B cell (primary cell): ENCODE measurements at places on chromosomes 13 and 19.

DNA sequence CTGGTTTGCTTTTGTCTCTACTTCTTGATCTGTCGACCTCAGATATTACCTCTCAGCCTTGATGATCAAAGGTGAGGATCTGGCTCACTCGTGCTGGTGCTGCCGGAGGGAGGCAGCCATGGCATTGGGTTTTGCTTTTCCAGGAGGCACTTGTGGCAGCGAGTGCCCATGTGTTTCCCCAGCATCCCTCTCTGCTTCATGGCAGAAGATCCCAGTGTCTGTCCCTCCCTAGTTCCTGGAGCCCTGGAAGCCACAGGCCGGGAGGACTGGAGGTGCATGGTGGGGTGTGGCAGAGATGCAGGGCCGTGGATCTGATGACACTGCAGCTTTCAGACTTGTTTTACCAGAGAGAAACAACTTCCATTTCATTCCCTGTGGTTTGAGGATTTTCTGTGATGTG lies 47.5 kb downstream of the ANKRD10 start:
- DNase-seq: no peak

GRCh38 chr13:99435998-99436397 lies 65.3 kb upstream of the TM9SF2 start:
- DNase-seq: no peak

DNA sequence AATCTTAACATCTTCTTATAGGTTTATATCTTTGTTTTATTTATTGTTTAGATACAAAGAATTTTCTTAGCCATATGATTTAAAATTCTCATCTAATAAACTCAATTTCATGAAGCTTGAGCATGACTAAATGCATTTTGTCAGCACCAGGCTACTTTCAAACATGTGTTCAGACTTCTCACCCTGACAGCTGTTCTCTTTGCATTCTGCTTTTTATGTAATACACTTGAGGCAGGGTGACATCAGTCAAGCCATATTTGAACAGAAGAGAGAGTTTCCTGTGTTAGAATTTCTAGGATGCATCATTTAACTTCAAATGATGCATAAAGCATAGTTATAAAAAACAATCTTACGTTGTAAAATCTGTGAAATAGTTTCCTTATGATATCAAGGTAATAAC lies 1295.1 kb upstream of the PCDH20 start:
- DNase-seq: no peak

GRCh38 chr13:98443800-98444325 lies 133.0 kb downstream of the STK24 start:
- DNase-seq: no peak

DNA sequence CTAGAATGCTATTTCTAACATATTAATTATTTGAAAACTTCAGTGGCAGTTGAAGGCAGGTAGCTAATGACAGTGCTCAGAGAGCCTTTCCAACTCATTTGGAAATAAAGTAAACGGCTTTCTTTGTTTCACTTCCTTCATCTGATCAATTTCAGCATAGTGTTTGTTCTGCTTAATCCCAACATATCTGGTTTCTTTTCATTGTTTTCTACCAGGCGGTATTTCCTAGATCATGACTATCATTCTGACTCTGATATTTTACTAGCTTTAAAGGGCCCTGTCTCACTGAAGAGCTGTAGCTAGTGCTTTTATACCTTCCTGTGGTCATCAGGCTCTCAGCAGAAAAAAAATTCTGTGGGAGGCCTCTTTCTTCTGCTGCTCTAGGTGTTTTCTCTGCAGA lies 178.6 kb downstream of the RBM26 start:
- DNase-seq: no peak

DNA sequence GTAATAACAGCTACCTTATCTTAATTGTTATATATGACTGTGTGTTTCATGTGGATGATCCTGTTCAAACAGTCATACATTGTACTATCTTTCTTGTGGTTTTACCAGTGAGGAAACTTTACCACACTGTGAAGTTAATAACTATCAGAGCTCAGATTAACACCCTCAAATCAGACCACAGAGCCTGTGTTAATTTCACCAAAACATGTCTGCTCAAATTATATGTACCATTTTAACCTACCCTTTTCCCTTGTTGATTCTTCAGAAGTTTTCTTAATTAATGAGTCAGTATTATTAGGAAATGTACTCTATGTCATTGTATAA lies 1.8 kb upstream of the ZNF331 start:
- DNase-seq: no peak

GRCh38 chr13:30410705-30411125 lies 11.6 kb upstream of the UBE2L5 start:
- no peak for DNase-seq

- no peak for DNase-seq
Observed at GRCh38 chr13:33184112-33184490, 101.5 kb downstream of the STARD13 start.

GRCh38 chr13:35832551-35832950 lies 298.6 kb downstream of the DCLK1 start:
- no peak for DNase-seq

DNA sequence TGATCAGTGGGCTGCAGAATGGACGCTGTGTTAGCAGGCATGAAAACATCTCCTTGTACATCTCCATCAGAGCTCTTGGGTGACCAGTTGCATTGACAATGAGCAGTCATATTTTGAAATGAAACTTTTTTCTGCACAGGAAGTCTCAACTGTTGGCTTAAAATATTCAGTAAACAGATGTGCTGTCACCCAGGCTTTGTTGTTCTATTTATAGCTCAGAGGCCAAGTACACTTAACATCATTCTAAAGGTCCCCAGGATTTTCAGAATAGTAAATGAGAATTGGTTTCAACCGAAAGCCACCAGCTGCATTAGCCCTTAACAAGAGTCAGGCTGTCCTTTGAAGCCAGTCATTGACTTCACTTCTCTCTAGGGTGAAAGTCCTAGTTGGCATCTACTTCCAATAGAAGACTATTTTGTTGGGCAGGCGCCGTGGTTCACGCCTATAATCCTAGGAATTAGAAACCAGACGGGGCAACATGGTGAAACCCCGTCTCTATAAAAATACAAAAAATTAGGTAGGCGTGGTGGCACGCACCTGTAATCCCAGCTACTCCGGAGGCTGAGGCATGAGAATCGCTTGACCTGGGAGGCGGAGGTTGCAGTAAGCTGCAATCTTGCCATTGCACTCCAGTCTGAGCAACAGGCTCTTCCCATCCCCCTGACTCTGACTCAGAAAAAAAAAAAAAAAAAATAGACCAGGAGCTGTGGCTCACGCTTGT lies 7.9 kb upstream of the PDE4A start:
- peak; percentile 73 for DNase-seq

DNA sequence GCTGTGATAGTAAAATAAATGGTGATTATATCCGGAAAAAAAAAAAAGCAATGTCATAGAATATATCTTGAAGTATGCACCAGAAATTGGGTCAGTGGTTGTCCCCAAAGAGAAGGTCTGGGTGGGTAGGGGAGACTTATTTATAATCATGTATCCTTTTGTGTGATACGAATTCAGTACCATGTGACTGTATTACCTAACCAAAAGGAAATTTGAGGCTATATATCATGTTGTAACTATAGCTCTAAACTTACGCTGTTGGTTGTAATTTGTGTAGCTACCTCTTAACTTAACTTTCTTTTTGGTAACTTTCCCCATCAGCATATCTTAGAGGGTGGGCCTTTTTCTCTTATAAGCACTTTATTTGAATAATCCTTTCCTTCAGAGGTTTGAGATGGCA lies 25.2 kb upstream of the KCTD4 start:
- DNase-seq: no peak

DNA sequence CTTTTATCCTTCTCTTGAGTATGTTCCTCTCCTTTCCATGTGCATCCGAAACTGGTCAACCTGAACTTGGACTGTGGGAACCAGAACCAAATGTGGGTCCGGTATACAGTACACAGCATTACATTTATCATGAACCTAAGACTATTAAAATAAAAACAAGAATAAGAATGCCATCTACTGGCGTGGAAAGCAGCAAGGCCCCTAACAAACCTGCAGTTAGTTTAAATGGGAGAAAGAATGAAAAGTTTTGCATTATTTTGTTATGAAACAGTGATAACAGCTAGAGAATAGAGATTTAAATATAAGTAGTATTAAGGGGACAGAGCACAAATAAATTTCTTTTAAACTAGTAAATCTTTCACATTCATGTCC lies 159.5 kb downstream of the RBM26 start:
- peak; percentile 44 for DNase-seq

DNA sequence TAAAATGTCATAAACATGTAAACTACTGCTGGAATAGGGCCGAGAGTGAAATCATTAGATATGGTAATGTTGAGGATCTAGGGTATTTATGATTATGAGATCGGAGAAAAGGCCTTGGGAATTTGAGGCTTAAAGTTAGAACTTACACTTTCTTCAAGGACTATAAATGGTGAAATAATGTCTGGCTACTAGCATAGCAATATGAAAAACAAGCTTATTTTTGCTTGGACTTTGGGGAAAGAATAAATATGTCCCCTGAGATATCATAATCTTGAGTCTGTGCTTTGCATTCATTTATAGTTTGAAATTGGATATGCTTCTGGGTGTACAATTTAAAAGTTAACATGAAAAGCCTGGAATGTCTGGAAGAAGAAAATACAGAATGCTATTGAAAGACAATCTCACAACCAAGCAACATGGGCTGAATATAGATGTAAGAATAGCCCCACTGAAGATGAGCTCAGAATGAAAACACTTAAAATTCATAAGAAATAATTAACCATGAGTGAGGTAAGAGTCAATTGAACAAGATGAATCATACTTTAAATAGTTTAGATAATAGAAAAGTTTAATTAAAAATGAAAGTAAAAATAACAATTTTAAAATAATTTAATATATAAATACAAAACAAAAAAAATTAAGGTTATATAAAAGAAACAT lies 1555.4 kb upstream of the MIR17HG start:
- no peak for DNase-seq

DNA sequence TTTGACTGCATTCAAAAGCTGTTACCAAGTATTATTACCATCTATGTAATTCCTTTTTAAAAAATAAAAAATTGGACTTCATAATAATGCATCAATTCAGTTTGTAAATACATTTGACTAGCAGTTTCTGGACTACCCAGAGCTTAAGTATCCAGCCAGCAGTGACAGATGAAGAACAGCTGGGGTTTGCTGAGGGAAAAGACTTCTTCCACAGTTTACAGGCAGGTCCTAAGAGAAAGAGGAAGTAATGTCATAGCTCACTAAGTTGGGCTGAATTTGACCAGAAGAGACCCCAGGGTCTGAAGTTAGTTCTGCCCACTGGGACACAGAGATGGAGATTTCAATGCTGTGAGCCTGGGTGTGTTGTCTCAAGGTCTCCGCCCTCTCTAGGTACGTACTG lies 96.4 kb downstream of the MBNL2 start:
- DNase-seq: no peak

- DNase-seq: no peak
Observed at GRCh38 chr13:80504453-80504852, 163.5 kb upstream of the SPRY2 start.

DNA sequence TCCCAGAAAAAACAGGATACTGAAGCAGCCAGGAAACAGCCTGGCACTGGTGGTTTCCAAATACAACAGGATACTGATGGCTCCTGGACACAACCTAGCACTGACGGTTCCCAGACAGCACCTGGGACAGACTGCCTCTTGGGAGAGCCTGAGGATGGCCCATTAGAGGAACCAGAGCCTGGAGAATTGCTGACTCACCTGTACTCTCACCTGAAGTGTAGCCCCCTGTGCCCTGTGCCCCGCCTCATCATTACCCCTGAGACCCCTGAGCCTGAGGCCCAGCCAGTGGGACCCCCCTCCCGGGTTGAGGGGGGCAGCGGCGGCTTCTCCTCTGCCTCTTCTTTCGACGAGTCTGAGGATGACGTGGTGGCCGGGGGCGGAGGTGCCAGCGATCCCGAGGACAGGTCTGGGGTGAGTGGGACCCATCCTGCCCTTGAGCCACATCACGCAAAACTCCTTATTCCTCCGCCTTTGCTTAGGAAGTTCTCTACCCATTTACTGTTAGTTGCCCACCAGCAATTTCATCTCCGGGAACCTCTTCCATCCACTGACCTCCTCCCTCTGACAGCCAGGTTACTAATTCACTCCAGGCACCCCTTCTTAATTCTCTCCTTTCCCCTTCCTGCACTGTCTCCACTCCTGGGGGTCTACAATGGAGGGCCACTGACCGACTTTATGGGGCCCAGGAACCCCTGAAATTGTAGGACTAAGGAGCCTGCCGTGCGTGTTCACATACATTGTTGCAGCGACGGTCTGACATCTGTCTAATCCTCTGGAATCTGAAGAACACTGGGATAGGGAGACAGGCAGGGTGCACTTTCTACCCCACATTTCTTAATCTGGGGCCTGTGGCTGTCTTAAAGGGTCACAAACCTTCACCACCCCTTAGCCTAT lies 1.2 kb downstream of the ITPKC start:
- peak; percentile 33 for DNase-seq

DNA sequence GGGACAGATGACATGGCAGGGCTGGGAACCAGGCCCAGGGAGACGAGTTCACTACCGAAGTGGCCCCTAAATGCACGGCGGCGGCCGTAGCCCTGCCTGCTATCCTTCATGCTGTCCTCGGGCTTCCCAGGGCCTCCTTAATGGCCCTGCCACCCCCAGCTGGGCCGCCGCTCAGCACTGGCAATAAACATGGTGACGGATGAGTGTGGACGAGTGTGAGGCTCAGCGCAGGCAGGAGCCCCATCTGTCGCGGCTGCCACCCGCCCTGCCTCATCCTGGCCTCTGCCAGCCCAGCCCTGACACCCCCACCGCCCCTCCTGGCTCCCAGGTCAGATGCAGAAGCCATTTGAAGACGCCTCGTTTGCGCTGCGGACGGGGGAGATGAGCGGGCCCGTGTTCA lies 13.6 kb downstream of the PIN1 start:
- DNase-seq: no peak

- DNase-seq: no peak
Observed at GRCh38 chr13:19685034-19685433, 51.6 kb downstream of the MPHOSPH8 start.

DNA sequence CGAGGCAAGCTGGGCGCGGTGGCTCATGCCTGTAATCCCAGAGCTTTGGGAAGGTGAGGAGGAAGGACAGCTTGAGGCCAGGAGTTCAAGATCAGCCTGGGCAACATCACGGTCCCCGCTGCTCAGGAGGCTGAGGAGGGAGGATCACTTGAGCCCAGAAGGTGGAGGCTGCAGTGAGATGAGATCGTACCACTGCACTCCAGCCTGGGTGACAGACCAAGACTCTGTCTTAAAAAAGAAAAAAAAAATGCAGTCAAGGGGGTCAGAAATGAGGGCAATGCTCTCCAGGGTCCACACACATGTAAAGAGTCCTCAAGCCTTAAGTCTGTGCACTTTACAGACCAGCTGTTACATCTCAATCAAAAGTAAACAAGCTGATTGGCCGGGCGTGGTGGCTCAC lies 8.5 kb downstream of the R3HDM4 start:
- no peak for DNase-seq

GRCh38 chr13:98526182-98526512 lies 50.8 kb downstream of the STK24 start:
- no peak for DNase-seq

- no peak for DNase-seq
Observed at GRCh38 chr13:74770361-74770760, 636.2 kb upstream of the KLF12 start.

- no peak for DNase-seq
Observed at GRCh38 chr13:44386913-44387556, 13.4 kb downstream of the SERP2 start.

- DNase-seq: no peak
Observed at GRCh38 chr19:2555422-2556220, 79.7 kb downstream of the GADD45B start.
